NCI-H1417 treated with DMSO at 0.1 percent for 48 hours (cell line): ENCODE measurements at places on chromosomes 11 and 22.

GRCh38 chr11:2796508-2797113 is 89.0 kb downstream of the CDKN1C start:
- DNase-seq = no peak

DNA sequence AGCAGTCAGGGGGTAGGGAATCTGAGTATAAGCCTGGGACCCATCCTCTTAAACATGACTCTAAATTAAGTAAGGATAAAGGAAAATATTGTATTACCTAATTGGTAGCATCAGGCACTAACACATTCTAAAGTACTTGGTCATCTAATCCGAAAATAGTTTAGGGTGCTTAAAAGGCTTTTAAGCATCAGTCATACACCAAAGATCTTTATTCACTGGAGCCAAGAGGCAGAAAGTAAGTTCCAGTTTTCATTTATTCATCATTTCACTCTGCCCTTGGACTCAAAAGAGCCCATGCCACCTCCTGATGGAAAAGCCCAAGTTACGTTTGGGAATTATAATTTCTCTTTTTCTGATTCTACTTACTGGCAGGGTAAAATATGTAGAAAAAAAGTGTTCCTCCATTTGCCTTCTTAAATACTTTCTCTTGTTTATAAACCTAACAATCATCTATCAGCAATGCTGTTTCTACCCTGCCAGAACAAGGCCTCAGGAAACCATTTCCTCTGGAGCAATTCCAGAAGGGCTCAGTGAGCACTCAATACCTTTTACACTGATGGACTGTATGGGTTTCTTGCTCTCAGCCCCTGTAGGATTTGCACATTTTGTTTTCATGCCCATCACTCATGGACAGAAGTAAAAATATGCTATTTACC is 120.1 kb upstream of the SLC5A12 start:
- no peak for DNase-seq

DNA sequence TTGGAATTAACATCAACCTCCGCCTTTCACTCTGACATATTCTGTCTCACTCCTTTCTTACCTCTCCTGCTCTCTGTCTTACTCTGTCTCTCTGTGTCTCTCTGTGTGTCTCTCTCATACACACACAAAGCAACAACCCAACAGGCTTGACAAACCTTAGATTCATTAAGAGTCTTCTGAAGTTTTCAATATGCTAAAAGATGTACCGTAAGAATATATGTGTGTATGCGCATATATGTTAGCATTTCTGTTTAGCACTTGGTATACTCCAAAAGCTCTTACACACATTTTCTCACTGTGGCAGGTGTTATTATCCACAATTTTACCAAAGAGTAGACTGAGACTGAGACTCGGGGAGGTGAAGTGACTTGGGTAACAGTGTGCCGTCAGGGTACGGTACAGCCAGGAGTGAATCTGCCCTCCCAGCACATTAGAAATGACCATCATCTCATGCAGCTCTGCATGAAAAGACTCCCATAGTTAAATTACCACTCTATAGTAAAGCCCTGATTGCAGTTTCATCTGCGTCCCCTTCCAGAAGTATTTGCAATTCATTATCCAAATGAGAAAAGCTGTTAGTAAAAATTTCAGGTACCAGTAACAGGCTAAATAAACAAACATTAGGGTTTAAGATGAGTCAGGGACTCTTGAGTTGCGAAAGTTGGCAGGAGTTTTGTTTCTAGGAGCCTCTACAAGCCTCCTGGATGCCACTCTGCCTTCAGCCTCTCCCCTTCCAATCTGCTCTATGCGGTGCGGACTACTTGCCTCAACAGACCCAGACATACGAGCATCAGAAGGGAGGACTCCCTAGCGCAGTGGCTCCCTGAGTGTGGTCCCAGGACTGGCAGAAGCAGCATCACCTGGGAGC is 195.2 kb upstream of the TMEM45B start:
- no peak for DNase-seq

DNA sequence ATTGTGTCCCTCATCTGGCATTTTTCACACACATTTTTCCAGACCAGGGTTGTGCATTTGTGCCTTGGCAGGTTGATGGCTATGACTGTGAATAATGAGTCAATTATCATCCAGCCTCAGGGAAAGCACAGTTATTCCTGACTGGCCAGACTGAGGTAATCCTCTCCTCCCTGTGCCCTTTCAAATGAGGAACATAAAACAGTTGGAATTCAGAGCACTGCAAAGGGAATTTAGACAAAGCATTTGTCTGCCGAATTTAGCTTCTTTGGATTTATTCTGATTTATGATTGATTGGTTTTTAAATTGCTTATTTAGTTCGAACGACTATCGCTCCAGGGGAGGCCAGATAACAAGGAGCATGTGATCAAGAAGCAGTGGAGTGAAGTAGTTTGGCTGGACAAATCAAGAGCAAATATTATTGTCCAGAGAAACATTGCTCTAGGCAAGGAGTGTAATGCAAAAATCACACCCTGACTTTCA is 30.8 kb upstream of the RAG2 start:
- DNase-seq = no peak

GRCh38 chr11:10454878-10455631 is at the start of gene AMPD3:
Gene AMPD3 (plus strand): TSS chr11:10455264. CDS start chr11:10461520, 6,256 bp downstream.
- DNase-seq = peak; percentile 22

DNA sequence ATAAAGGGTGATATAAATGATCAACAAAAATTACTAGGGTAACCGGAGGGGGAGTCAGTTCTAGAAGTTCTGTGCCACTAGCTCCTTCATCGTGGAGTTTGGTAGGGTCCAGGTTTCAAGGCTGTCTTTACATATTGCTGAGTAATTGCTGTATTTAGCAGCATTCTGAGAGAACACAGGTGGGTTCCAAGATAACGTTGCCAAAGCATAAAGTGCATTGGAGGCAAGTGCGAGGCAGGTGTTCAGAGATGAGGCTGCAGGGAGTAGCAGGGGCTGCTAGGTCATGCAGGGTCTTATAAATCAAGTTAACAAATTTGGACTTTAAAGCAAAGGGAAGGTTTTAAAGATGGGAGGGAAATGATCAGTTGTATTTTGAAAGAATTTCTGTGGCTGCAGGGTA is 17.8 kb downstream of the SGSM3 start:
- no peak for DNase-seq
